Stimulated activated CD8-positive, alpha-beta memory T cell treated with anti-CD3 and anti-CD28 coated beads, Interleukin-15, amount 100 ng/mL, for 1 hour (primary cell): ENCODE measurements at places on chromosomes 11 and 22.

DNA sequence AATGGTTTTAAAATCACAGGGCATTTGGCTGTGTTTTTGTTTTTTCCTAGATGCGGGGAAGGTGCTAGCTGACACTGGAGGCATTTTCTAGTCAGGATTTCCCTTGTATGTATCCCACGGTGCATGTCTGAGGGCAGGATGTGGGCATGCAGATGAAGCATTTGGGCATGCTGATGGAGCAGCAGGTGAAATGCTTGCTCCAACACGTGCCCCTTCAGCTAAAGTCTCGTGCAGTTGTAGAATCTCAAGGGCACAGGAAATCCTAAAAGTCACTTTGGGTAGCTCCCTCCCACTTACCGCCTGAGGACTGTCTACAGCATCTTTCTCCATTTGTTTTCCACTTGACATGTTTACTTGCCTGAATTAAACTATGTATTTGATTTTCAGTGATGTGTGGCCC is 429.4 kb upstream of the B3GAT1 start:
- DNase-seq: no peak

DNA sequence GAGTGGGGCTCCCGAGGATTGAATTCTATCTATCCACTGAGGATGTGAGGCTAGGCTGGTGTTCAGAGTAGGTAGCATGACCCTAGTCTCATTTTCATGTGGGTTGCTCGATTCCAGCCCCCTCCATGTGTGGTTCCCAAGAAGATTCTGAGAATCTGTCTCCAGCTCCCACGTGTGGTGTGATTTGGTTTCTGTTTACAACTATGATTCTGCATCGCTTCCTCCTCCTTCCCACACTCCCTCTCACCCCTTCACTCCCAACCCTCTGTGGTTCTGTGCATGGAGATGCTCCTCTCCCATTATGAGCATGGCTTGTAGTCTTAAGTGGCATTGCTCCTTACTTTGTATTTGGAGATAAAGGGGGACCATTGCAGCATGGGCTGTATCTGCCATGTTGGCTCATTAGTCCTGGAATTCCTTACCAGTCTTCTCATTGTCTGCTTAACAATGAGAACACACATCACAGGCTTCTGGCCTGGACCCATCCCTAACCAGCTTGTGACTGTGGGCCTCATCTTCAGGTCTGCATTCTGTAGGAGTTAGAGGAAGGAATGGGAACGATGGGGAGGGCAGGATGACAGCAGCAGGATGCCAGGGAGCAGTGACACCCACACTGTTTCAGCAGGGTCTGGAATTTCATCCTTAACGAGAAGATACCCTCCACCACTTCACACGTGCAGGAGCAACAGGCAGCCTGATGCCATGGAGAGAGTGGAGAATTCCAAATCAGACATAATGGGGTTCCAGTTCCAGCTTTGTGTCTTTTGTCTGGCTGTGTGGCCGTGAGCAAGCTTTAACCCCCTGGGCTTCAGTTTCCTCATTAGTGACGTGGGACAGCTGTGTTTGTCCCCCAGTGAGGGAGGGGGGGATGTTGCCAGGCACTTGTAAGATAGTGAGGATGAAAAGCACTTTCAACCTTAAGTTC is 86.0 kb downstream of the CCDC81 start:
- no peak for DNase-seq

DNA sequence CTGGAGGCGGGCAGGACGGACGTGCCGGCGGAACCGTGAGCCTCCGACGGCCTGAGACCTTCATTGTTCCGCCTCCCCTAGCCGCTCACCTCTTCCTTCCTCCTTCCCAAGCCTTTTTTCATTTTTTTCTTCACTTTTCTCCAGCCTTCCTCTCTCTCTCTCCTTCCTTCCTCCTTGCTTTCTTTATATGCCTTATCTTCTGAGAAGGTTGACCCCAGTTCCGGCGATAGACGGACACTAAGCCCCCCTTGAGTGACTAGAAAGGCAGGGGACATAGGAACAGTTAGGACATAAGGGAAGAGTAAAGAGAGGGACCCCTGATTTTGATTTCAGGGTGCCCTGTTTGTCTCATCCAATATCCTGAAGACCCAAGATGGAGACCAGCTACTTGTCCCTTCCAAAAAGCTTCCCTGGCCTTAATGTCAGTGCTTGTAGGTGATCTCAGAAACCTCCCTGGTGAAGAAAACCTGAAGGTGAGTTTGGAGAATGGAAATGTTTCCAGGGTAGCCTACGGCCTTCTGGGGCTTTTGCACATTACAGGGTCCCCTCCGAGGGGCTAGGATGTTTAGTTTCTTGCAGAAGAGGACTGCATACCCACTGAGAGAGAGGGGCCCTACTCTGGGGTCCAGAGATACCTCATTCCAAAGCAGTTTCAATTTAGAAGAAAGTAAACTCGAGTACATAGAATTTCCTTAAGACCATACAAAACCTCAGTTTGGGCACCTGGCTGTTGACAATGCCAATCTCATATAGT is 3.5 kb downstream of the ADM start:
- no peak for DNase-seq

GRCh38 chr11:132595711-132596134 is 936.6 kb downstream of the OPCML start:
- no peak for DNase-seq

GRCh38 chr11:92180664-92181251 is 43.9 kb upstream of the FAT3 start:
- DNase-seq: no peak
